ENCODE measurements at places on chromosomes 12 and 14.

- no peak for DNase-seq
Measured at GRCh38 chr14:90836692-90837063, 20.4 kb upstream of the TTC7B start.

- DNase-seq, result no peak
Measured at GRCh38 chr12:3141339-3142321, 64.5 kb downstream of the TSPAN9 start.

DNA sequence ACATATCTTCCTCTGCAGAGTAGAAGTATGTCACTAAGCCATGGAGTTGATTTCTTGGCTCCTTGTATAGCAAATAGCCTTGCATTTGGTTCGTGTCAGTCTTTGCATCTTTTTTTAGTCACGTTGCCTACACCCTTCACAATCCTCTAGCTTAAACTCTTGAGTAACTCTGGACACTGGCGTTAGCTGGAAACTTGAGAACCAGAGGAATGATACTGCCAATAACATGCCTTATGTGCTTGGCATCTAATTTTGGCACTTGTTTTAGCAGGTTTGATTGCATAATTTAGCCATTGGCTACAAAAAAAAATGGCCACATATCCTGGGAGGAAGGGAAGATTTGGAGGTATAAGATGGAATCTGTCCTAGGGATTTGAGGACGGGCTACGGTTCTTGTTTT lies 136.2 kb downstream of the ETV6 start:
- no peak for DNase-seq

DNA sequence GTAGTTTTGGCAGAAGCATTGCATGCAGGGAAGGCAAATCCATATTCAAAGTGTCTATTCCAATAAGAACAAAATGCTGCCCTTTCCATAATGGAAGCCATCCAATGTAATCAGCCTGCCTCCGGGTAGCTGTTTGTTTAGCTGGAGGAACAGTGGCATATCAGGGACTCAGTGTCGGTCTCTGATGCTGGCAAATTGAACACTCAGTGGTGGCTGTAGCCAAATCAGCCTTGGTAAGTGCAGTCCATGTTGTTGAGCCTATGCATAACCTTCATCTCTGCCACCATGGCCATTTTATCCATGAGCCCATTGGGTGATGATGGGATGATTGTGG lies 147.8 kb upstream of the MAX start:
- DNase-seq, result no peak

- DNase-seq, result peak; percentile 70
Measured at GRCh38 chr12:14283489-14284144, 81.9 kb upstream of the ATF7IP start.

- DNase-seq, result no peak
Measured at GRCh38 chr14:106737021-106737420, 1210.6 kb downstream of the TMEM121 start.

DNA sequence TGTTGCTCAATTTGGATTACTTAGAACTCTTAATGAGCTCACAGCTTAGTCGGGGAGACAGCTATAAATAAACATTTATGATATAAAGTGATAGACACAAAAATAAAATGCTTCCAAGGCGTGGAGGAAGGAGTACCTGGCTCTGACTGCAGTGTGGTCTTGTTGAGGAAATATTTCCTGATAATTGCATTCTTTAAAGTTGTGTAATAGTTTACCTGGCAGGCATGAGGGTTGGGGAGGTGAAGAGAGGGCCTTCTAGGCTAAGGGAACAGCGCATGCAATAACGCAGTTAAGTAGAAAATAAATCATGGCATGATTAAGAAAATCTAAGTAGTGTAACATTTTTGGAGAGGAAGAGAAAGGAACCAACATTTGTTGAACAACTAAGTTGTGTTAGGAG lies 260.5 kb upstream of the ATP2B1 start:
- DNase-seq, result no peak

All from right kidney (tissue), 9 donors.